HepG2 (cell line): ENCODE measurements at places on chromosomes 7 and 10. TPM values are rescaled to one million over a fixed set of nuclear protein-coding genes. Genes with fewer than 3 reads are reported as not detected.

VSTM4 gene
- not detected in 2 replicates for total RNA-seq

PNLIPRP3 gene
- total RNA-seq = not detected in 2 replicates

TRIM4 gene
- total RNA-seq = 21.7 and 25.1 TPM in 2 replicates

- no peak for DNase-seq
Measured at GRCh38 chr7:2853147-2853546, 9.0 kb upstream of the GNA12 start.

GPR22 gene
- not detected in 2 replicates for total RNA-seq

SHH gene
- total RNA-seq = 1.7 and 1.9 TPM in 2 replicates

- DNase-seq = no peak
Measured at GRCh38 chr10:58981846-58982245, 194.6 kb upstream of the PHYHIPL start.

DNA sequence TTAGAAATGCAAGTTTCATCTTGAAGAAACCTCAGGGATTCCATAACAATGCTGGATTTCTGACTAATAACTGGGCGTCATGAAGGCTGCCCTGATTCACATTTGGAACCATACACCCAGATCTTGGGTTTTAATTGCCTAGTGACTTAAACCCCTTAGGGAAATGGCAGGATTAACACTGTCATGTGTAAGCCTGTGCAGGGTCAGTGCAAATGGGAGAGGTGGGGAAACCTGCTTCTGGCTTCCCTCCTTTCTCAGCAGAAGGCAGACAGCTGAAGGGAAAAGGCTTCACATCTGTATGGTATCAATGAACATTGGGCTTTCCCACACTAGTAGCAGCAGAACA lies 364.2 kb downstream of the ANKRD30A start:
- no peak for DNase-seq

DNA sequence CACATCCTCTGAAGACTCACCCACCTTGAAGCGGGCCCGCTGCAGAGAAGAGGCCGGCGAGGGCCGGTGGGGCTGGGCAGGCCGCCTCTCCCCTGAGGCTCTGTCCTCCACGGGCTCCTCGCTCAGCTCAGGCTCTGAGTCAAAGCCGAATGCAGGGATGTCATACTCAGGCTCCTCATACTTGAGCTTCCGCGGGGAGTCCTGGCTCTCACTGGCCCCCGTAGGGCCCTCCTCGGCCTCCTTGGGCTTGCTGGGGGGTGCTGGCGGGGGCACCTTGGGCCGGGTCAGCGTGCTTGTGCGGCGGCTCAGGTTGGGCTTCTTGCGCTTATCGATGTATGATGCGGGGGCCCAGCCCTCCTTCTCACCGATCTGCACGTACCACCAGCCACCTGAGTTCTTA lies 109.9 kb downstream of the NEURL1 start:
- no peak for DNase-seq

GRCh38 chr10:107933076-107933475 lies 768.6 kb upstream of the SORCS1 start:
- DNase-seq = no peak

DNA sequence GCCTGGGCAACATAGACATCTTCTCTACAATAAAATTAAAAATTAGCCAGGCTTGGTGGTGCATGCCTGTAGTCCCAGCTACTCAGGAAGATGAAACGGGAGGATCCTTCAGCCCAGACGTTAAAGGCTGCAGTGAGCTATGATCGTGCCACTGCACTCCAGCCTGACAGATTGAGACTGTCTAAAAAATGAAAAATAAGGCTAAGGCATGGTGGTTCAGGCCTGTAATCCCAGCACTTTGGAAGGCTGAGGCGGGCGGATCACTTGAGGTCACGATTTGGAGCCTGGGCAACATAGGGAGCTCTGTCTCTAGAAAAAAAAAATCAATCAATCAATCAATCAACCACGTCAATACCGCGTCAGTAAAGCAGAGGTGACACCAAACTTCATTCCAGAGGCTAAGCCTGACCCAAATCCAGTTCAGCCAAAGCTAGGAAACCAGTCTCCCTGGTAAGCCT lies 31.1 kb downstream of the MRPS24 start:
- DNase-seq = no peak

POLR2J3 gene
- 24.0 and 28.0 TPM in 2 replicates for total RNA-seq

GRCh38 chr10:48681740-48682139 lies 2.9 kb upstream of the WDFY4 start:
- no peak for DNase-seq

DNA sequence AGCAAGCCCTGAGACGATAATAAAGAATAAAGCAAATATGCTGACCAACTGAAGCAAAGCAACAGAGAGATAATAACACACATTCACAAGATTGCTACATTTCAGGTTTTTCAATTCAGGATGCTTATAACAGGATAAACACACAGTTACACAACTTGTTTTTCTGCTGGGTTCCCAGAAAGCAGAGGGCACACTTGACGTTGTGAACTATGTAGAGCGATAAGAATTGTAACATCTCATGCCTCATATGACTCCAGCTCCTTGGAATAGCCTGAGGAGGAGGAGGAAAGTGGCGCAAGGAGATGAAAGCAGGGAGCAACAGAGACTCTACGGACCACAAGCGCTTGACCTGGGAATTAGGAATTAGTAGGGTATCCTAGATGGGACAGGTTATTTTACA lies 201.7 kb downstream of the SKAP2 start:
- no peak for DNase-seq

- no peak for DNase-seq
Measured at GRCh38 chr10:125151553-125152449, 8.6 kb downstream of the CTBP2 start.

DNA sequence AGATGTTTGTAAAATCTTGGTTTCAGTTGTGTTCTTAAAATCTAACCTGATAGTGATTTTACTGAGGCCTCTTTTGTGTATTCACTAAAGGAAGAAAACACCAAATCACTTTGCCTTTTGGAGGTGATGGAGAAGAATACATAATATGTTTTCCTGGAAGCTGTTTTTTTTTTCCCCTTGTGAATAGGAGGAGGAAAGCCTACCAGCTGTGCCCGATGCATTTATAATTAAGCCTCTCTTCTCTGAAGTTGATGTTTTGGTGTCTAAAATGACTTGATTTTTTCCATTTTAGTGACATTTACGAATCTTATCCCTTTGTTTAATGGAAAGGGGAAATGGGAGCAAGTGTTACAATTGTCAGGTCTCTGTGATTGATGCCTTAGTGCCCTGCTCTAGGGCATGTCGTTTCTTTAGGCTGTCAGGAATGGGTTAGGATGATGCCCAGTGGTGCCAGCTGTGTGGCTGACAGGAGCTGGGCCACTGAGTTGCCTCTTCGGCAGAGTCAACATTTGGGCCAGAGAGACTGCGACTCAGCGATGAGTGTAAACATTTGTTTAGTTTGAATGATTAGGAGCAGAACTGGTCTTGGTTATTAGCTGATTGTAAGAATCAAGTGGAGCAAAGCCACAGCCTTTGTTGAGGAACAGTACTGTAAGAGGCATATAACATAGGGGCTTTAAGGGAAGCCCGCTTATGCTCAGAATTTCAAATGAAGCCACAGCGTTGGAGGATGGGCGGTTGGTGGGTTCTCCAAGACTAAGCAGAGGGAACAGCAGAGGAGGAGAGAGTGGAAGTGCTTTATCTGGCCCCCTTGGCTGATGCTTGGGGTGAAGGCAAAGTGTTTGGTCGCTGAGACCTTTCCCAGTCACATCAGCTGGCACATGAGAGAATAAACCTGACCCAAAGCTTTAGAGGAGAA lies 81.6 kb downstream of the CDK14 start:
- DNase-seq = no peak

DNA sequence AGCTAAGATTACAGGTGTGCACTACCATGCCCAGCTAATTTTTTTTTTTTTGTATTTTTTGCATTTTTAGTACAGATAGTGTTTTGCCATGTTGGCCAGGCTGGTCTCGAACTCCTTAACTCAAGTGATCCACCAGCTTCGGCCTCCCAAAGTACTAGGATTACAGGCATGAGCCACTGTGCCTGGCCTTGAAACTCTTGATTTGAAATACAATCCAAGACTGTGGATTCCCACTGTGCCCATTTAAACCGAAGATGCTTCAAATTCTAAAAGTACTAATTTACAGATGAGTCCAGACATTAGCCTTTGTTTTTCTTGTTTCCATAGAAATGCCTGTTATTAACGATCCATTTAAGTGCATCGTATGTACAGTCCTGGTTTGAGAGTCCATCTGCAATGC lies 130.9 kb downstream of the CACNA2D1 start:
- DNase-seq = no peak

DNA sequence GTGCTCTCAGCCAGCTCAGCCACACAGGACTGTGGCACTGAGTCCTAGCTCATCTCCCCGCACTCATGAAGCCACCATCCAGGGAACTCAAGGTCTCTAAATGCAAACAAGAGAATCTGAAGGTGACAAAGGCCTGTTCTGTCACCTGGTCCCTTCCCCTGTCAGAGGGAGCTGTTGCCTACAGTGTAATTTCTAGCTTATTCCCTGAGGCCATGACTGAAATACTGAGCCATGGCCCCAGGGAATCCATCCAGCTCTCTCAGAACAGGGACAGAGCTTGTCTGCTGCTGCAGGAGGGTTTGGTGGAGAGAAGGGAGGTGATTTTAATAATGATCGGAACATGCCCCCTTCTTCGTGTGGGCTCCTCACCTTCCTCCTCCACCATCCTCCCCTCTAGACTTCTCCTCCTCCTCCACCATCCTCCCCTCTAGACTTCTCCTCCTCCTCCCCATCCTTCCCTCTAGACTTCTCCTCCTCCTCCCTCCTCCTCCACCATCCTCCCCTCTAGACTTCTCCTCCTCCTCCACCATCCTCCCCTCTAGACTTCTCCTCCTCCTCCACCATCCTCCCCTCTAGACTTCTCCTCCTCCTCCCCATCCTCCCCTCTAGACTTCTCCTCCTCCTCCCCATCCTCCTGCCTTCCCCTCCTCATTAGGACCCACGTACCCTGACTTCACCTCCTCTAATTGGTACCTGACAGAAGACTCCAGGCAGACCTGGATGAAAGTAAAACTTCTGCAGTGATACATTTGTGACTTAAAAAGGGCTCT lies 338.0 kb upstream of the MKI67 start:
- DNase-seq = peak; percentile 51

DNA sequence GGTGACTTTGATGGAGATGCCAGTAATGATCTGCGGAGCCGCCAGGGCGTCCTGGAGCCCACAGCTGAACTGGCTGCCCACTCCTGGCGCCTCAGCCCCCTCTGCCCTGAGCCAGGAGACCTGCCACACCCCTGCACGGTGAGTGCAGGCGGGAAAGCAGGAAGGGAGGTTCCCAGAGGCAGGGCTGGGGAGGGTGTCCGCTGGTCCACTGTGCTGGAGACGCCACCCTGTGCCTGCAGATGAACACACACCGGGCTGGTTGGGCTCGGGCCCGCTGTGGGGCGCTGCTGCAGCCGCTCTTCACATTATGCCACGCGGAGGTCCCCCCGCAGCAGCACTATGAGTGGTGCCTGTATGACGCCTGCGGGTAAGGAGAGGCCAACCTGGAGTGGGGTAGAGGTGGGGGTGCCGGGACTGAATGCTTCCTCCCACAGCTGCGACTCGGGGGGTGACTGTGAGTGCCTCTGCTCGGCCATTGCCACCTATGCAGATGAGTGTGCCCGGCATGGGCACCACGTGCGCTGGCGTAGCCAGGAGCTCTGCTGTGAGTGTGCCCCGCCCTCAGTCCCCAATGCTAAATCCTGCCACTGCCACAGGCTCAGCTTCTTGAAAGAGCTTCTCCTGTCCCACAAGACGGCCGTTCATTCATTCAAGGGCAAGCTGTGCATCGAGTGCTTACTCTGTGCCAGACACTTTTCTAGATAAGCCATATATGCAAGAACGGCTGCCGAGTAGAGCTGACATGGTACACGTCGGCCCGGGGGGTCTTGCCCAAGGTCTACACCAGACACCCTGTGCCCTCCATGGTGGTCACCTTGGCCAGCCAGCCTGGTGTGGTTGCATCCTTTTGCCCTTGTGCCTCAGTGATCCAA lies 14.3 kb upstream of the ZNF467 start:
- DNase-seq = no peak

SRRM3 gene
- 0.11 and 0.13 TPM in 2 replicates for total RNA-seq

CYP3A4 gene
- total RNA-seq = 0.11 and 0.35 TPM in 2 replicates

GRCh38 chr7:68276725-68277124 lies 1280.1 kb downstream of the TYW1 start:
- DNase-seq = no peak

MYO1G gene
- 0.28 and 0.29 TPM in 2 replicates for total RNA-seq

MAGI2 gene
- total RNA-seq = 1.1 and 3.8 TPM in 2 replicates

NXPH1 gene
- not detected in 2 replicates for total RNA-seq

DNA sequence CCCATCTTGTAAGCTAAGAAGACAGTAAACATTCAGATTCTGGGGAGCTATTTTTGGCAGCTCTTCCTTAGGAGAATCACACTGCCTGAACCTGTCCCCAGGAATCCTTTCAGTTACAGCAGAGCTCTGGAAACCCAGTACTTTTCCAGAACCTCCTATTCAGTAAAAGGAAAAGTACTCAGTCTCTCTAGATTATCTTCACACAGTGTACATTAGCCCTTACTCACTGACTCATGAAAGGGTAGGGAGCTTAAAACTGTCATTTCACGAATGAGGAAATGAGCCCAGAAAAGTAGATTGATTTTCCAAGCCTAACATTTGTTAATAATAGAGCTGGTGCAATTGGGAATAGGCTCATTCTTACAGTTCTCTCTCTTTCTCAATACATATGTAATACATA lies 3.9 kb upstream of the CNNM1 start:
- peak; percentile 61 for DNase-seq

ATRNL1 gene
- total RNA-seq = 0.04 TPM in 1 of 2 replicates, not detected in the other
